ENCODE measurements at places on chromosomes 2 and 18. TPM values are rescaled to one million over a fixed set of nuclear protein-coding genes. Genes with fewer than 3 reads are reported as not detected.
A peak's percentile ranks its signal among the peaks of the same experiment; 100 is the strongest.

DNA sequence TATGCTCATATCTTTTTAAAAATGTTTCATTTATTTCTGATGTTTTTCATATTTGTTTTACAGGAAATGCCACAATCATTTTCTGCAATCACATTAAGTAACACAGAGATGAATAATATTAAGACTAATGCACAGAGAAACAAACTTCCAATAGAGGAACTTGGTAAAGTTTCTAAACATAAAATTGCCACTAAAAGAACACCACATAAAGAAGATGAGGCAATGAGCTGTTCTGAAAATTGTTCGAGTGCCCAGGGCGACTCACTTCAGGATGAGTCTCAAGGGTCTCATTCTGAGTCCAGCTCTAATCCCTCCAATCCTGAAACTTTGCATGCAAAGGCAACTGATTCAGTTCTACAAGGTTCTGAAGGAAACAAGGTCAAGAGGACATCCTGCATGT, 70.4 kb downstream of the APLF start:
- no peak for DNase-seq

DNA sequence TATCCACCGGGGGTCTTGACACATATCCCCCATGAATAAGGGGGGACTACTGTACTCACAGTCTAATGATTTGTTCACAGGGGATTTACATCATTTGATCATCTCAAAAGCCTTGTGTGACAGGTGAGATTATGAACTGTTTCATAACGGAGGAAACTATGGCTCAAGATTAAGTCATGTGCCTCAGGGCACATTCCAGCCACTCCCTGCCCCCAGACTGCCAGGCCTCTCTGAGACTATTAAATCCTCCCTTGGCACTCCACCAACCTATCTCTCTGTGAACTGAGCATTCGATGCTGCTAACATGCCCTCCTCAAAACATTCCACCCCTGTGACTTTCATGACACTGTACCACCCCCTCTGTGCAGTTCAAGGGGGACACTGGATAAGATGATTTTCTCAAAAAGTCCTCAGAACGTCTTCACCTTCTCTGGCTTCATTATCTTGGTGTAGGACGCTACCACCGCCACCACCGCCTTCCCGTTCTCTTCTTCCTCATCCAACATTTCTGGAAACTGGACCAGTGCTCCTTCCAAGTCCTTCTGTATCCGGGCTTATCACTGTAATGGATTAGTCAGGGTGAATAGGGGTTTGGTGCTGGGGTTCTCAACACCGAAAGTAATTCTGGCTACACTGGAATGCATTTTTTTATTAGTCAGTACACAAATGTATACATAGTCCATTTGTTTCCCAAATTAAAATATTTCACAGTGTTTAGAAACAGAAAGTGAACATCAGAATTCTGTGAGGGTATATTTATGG, 169.6 kb downstream of the KCNS3 start:
- DNase-seq: no peak

DNA sequence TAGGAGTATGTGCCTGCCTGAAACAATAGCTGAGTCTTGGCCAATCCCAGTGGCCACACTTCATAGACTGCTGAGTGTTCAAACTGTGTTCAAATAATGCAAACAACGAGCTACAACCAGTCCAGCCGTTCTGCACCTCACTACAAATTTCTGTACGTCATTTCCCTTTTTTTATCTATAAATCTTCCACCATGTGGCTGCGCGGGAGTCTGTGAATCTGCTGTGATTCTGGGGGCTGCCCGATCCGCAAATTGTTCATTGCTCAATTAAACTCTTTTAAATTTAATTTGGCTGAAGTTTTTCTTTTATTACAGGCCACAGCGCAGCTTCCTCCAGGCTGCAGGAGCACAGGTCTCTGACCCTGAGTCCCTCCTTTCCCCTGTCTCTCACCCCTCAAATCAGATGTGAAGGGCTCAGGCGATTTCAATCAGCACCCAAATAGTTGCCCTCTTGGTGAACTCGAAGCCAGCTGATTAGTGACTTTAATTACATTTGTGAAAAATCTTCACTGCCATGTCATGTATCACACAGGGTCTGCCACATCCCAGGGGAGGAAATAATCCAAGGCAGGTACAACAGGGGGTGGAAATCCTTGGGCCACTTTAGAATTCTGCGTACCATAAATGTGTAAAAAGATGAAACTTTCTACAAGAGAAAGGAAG, 145.6 kb downstream of the NDUFA10 start:
- DNase-seq: no peak

The GPR39 gene
- 0.49 TPM for total RNA-seq

DNA sequence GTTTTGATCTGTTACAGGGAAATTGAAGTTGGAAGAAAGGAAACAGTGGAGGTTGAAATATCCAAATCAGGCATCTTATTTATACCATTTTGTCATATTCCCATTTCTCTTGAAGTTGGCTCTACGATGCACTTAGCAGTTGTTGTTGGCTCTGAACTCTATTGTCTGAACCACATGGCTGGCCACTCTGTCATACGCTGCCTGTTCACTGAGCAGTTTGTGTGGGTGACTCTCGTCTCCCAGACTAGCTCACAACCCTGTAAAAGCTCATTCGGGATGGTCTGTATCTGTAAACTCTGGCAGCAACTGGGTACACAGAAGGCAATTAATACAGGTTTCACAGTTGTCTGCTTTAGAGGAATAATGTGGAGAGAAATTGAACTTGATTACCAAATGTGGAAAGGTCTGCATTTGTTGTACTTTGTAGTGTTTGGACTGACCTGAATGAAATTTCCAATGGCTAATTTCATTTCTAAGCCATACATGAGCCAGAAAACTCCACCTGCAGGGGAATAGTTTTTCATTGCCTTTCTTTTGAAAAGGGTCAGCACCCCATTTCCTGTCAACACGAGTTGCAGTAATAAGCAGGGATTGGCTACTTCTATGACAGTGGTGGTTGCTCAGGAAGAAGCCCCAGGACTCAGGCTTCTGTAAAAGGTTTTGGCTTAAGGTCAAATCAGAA, 378.2 kb downstream of the OSR1 start:
- no peak for DNase-seq

- no peak for DNase-seq
Measured at GRCh38 chr2:36489281-36489680, 108.7 kb downstream of the FEZ2 start.

- DNase-seq: no peak
Measured at GRCh38 chr2:28181801-28182200, 210.9 kb upstream of the FOSL2 start.

The KYNU gene
- 274 TPM for total RNA-seq

The GPAT2 gene
- not detected for total RNA-seq

- DNase-seq: peak; percentile 50
Measured at GRCh38 chr18:49476664-49477411, 10.2 kb downstream of the C18orf32 start.

DNA sequence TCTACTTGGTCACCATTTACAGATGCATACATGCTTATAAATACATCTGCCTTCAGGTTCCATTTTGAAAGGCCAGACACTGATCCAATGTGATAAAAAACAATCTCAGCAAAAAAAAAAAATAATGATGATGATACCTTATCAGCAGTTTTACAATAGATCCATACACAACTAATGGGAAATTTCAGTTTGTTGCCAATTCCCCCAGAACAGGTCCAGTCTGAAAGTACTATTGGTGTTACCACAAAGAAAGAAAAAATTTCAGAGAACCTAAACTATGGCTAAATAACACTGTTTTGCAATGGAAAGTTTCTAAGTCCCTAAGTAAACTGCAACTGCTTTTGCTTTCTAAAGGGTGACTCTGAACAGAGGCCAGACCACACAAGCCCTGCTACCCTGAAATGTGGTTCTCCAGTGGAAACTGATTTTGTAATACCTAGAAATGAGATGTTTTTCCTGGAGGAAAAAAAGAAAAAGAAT, 54.1 kb downstream of the LPIN2 start:
- DNase-seq: no peak

- peak; percentile 87 for DNase-seq
Measured at GRCh38 chr2:24084386-24085199, at the start of gene TP53I3. Gene TP53I3 (minus strand): TSS chr2:24084834. CDS start chr2:24084326, 508 bp downstream.

The IGFBP5 gene
- 0.82 TPM for total RNA-seq

GRCh38 chr2:42250925-42251324, 81.8 kb downstream of the EML4 start:
- DNase-seq: no peak

DNA sequence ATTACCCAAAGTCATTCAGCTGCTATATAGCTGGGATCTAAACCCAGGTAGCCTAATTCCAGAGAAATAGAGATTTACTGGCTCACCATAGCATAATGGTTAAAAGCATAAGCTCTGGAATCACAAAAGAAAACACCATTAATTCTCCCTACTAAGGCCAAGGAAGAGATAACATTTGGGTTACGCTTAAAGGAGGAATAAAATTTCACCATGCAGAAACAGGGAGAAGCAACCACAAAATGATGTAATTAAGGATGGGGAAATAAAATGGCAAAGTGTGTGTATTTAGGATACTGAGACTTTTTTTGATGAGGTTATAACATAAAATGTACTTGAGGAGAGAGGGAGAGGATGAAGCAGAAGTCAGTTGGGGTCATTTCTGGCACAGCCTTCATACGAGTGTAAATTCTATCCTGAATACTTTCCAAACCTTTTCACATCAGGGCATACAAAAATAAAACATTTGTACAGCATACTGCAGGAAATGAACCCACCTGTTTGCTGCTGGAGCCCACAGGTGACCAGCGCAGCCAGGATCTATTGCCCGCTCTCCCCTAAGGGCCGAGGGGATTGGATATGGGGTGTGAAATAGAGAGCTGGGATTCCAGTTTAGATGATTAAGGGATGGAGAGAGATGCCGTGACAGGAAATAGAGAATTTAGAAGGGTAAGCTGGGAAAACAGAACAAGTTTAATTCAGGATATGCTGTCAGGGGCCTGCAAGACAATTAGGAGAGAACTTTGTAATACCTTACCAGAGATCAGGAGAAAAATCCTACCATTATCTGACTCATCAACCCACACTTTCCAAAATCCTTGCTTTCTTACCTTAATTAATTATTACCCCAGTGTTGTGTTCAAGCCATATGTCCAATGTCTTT, 43.8 kb upstream of the SERTAD2 start:
- no peak for DNase-seq

The POTEC gene
- not detected for total RNA-seq

DNA sequence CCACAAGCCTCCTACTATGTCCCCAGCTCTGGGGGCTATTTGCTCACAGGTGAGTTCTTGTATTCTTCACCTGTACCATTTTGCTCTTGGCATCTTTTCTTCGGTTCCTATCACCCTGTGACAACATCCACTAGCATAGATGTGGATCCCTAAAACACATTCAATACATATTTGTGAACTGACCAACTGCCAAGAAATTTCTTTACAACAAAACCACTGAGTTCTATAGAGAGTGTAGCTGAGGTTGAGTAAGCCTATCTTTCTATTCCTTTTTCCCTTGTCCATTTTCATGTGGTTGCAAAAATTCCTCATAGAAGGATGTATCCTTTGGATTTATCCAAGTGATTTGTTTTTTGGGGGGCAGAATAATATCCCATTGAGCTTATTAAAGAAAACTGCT, 192.7 kb upstream of the ITGA4 start:
- no peak for DNase-seq

DNA sequence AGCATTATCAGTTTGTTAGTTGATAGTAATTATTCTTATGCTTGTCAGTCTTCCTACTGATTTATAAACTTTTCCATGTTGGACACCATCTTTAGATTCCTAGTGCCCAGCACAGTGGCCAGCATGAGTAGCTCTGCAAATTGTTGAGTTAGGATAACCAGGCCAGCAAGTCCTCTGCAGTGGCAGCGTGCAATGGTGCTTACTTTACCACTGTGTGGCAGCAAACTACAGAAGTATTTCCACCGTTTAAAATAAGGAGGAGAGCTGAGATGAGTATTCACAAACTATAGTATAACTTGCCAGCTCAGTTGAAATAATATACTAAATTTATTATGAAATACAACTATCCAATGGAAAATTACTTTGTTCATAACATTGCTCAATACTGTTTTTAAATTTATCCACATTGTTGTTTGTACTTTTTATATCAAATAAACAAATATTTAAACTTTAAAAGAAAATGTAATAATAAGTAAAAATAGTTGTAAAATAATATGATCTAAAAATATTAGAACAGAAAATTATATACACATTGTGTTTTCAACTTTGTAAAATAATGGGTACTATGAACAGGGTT, 9.3 kb upstream of the THADA start:
- DNase-seq: peak; percentile 57

DNA sequence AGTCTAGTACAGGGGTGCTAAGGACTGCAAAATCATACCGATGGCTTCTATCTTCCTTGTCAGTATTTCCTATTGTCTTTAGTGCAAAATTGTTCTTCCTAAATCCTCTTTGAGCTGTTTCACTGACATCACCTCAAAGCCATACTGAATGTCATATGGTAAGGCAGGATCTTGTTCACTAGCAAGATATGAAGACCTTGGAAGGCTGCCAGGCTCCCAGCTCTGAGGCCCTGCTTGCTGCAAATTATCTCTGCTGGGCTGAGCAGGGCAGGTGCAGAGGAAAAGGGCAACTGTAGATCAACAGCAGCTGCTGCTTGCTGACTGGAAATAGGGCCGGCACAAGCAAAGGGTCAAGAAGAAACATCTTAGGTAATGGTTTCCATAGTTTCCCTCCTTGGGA, 58.2 kb downstream of the PMAIP1 start:
- no peak for DNase-seq

DNA sequence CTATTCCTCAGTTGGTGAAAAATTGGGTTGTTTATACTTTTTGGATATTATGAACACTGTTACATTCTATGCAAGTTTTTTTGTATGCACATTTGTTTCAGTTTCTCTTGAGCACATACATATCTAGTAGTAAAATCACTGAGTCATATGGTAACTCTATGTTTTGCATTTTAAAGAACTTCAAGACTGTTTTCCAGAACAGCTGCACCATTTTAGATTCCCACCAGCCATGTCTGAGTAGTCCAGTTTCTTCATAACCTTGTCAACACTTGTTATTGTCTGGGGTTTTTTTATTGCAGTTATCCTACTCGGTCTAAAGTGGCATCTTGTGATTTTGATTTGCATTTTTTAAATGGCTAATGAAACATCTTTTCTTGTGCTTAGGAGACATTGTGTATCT, 100.3 kb upstream of the OTOS start:
- DNase-seq: no peak

DNA sequence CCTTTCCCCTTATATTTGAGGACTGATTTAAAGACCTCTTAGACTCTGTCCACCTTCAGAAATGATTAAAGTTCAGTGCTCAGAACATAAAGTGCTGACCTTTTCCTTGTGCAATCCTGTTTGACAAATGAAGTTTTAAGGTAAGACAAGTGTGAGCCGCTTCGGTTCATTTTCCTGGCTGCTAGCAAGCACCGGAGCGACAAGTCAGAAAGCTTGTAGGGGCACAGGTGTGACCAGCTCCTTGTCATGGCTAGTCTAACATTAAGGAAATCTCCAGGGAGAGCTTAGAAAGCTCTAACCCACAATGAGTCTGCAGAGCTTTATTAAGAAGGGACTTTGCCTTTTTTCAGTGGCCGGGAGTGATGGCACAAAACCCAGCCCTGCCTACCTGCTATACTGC, 2.3 kb upstream of the NCKAP5 start:
- DNase-seq: no peak

GRCh38 chr2:26988058-26988860, 17.8 kb downstream of the MAPRE3 start:
- no peak for DNase-seq

DNA sequence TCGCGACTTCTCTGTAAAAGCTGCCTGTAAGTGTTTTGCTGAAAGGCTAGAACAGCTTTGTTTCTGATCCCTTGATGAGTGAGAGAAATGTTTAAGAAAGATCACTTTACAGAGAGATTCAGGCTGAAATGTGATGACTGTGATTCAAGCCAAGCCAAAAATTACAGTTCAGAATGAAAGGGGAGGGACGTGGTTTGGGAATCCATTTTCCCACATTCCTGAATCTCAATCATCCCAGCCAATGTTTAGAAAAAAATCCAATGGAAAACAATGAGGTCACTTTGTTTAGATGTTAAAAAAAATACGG, 416.7 kb downstream of the ARHGAP15 start:
- no peak for DNase-seq

The DSG4 gene
- not detected for total RNA-seq
